ENCODE measurements at places on chromosomes 2 and 18.

- no peak for DNase-seq
Observed at GRCh38 chr2:222955008-222955407, 94.2 kb downstream of the ACSL3 start.

- DNase-seq: peak; percentile 87
Observed at GRCh38 chr2:8543383-8544170, 138.3 kb upstream of the ID2 start.

DNA sequence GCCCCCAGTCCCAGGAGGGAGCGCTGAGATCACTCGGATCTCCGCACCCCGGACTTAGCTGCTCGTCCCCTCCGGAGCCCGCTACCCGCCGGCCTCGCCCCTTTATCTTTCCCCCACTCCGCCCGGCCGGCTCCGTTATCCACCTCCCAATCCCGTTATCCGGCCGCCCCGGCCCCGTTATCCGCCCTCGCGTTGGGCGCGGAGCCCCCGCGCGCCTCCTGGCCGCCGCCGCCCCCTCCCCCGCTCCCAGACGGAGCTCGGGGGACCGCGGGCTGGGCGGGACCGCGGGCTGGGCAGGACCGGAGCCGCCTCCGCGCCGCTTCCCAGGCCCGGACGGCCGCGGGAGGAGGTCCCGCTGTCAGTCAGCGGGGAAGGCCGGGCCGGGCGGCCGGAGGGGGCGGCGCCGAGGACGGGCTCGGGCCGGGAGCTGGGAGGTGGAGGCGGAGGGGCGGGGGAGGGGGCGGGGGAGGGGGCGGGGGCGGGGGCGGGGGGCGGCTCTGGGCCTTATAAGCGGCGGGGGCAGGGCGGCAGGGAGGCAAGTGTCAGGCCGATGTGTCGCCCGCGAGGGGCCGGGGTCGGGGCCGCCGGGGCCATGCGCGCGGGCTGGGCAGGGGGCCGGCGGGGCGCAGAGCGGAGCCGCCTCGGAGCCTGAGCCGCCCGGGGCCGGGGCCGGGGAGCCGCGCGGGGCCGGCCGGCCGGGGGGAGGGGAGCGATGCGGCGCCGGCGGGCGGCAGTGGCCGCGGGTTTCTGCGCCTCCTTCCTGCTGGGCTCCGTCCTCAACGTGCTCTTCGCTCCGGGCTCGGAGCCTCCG lies at the start of gene PKDCC:
Gene PKDCC, plus strand, starts transcription at position 534 of the 811 bp plus-strand sequence. Its CDS starts 179 bp downstream, at position 713.
- no peak for DNase-seq

- no peak for DNase-seq
Observed at GRCh38 chr18:73728657-73729056, 419.0 kb downstream of the FBXO15 start.

DNA sequence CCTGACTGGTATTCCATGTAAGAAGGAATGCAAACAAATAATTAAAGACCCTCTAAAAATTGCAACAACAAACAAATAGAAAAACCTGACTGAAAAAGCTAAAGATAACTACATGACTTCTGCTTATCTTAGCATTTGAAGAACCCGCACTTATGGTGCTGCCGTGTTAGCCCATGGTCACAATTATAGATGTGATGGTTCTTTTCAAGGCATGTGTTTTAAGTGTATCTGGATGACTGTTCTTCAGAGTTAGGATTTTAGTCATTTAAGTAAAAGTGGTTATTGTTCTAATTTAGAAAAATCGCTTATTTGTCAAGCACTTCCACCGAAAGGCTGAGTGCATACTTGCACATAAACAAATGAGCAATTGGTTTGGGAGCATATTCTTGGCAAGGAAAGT lies 77.3 kb downstream of the CPS1 start:
- DNase-seq: no peak

- peak; percentile 17 for DNase-seq
Observed at GRCh38 chr2:24461685-24462084, 29.4 kb upstream of the NCOA1 start.

All from DND-41 (cell line).